ENCODE measurements at places on chromosomes 7 and 10.

GRCh38 chr10:58433066-58433465 is 47.9 kb downstream of the TFAM start:
- no peak for DNase-seq

- no peak for DNase-seq
Observed at GRCh38 chr10:113628607-113629153, 35.2 kb downstream of the NRAP start.

DNA sequence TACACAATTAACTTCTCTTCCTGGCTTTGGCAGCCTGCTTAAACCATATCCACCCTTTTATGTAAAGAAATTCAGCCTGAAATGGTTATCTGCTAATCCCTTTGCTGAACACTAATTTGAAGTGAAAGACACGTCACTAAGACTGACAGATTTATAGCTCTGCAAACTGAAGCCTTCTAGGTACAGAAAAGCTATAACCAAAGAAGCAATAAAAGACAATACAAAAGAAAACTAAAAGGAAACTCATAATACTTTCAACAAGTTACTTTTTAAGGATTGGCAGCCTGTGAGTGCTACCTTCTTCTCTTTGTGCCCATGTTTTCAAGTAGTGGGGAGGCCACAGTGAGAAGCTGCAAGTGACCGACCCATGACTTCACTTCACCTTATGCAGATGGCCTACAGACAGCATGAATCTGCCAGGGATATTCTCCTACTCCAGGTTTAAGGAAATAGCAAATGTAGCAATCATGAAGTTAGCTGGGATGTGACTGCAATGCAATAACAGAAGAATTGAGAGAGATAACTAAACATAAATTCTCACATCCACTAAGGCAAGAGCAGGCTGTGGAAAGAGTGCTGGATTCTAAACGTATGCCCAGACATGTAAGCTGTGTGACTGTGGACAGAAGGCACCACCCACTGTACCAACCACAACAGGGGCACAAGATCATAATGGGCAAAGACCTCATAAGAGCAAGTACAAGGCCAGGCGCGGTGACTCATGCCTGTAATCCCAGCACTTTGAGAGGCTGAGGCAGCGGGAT is 10.7 kb upstream of the SPOCK2 start:
- no peak for DNase-seq

DNA sequence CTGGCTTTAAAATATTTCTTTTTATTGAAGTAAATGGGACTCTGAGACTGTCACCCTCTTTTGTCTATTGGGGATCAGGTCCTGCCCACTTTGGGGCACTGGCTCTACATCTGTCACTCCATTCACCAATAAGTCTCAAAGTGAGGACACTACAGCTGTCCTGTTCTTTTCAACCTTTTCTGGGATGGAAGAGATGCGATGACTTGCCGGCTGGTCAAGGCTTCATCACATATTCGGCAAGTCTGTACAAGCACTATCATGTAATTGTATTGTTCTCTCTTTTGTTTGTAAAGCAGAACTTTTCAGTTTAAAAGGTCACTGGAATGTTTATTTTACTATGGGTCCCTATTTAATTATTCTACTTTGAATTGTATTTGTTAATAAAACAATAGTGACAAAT is 17.7 kb upstream of the SP8 start:
- no peak for DNase-seq

GRCh38 chr10:130440494-130440893 is 304.3 kb downstream of the GLRX3 start:
- no peak for DNase-seq

GRCh38 chr7:122884186-122884585 is 2.1 kb downstream of the CADPS2 start:
- peak; percentile 25 for DNase-seq

DNA sequence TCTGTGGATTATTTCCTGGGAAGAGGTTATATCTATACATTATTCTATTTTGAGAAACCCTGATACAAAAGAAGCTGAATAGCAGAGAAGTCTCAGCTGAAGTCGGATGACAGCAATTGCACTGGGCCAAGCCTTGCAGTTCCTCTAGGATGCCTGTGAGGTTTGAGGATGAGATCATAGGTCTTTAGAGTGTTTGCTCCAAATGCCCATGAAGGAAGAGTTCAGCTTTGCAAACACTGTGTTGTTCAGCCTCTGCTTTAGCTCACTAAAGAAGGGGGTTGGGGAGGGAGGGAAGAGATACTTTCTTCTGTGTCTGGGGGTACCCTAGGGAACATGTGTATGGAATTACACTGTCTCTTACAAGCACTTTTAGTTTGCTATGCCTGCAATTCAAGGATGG is 282.5 kb upstream of the NRP1 start:
- no peak for DNase-seq

GRCh38 chr7:16299853-16300252 is 121.5 kb downstream of the CRPPA start:
- no peak for DNase-seq

GRCh38 chr7:44045226-44046014 is 918 bp downstream of the DBNL start:
- DNase-seq: no peak

GRCh38 chr10:89392974-89393373 is 551 bp downstream of the IFIT1 start:
- no peak for DNase-seq

- no peak for DNase-seq
Observed at GRCh38 chr7:41104631-41105030, 598.3 kb downstream of the INHBA start.

All from NCI-H187 (cell line).